ENCODE measurements at places on chromosomes 5 and 9.

DNA sequence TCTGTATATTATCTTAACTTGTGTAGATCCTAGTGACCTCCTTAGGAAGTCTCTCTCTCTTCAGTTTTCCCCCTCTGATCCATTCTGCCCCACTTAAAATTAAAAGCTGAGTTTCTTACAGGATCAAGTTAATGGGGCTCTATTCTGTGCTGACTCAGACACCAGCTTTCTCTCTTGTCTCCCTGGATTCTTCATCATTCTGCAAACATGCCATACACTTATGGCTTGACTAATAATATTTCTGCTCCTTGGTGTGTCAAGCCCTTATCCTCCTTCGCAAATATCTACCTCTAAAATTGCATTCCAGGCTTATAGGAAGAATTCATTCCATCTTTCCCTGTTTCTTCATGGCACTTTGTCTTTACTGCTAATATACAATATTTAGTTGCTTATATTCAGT, 18.1 kb downstream of the LRRC70 start:
- DNase-seq = no peak

DNA sequence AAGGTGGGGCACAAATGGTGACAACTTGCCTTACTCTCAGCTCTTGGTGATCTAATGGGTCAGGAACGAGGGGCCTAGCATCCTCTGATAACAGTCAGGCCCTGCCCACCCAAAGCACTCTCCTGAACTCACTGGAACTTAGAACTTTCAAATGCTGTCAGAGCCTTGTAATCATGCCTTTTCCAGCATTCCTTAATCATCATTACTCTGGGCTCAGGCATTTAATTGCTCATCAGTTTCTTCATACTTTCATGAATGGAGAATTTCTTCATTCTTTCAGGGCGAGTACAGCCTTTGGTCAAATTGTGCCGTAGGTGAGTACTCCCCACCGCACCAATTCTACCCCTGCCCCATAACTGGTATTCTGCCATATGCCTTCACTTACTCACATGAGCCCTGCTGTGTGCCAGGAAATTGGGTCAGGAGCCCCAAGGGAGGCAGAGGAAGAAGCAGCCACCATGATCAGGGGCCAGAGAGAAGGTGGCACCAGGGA, 30.2 kb upstream of the DUSP1 start:
- DNase-seq = no peak

- no peak for DNase-seq
Observed at GRCh38 chr5:196350-196749, 5.1 kb downstream of the LRRC14B start.

GRCh38 chr5:102483736-102484135, 15.1 kb downstream of the SLCO6A1 start:
- no peak for DNase-seq

DNA sequence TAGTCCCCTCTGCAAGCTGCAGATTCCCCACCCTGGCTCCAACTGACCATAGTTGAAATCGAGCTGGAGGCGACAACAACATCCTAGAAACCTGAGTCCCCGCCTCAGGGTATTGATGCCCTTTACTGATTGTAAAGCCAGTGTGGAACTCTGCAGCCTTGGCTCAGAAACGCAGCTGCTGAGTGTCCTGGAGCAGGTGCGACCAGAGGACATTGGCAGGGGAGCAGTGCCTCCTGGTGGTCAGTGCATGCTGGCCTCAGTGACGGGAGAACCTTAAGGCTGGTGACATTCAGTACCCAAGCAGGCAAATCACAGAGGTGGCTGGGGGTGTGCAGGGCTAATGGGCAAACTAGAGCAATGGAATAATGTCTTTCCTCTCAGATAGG, 20.4 kb upstream of the ZNF354B start:
- DNase-seq = no peak

- DNase-seq = no peak
Observed at GRCh38 chr9:134475011-134475790, 148.9 kb downstream of the RXRA start.

GRCh38 chr5:44740660-44741059, 68.1 kb upstream of the MRPS30 start:
- no peak for DNase-seq

- DNase-seq = no peak
Observed at GRCh38 chr5:89277816-89278215, 394.8 kb upstream of the MEF2C start.

GRCh38 chr5:173527671-173528070, 88.8 kb downstream of the BOD1 start:
- DNase-seq = no peak

- no peak for DNase-seq
Observed at GRCh38 chr9:129173296-129174101, 4.6 kb downstream of the IER5L start.
